ENCODE measurements at places on chromosomes 12 and 14. TPM values are rescaled to one million over a fixed set of nuclear protein-coding genes. Genes with fewer than 3 reads are reported as not detected.

OTOGL gene
- polyA plus RNA-seq: 0.05 TPM

DNA sequence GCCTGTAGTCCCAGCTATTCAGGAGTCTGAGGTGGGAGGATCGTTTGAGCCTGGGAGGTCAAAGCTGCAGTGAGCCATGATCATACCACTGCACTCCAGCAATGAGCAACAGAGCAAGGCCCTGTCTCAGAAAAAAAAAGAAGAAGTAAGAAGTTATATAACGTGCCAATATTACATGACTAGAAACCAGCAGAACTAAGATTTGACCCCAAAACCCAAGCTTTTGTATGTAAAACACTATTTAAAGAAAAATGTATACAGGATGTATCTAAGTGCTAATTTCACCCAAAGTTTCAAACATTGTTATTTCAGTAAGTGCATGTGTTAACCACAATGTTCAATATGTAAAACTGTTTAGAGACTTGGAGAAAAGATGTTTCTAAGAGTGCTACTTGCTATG is 94.7 kb downstream of the SLC5A8 start:
- no peak for DNase-seq

GRCh38 chr12:11811008-11811407 is 161.5 kb downstream of the ETV6 start:
- DNase-seq: no peak

GRCh38 chr12:85448548-85449139 is 168.6 kb downstream of the ALX1 start:
- DNase-seq: no peak

All from AG04450 (cell line).